Femur (tissue), 1 donor: ENCODE measurements at places on chromosomes 11 and 22.

GRCh38 chr22:46673662-46674236 is 53.6 kb downstream of the GRAMD4 start:
- DNase-seq: no peak

DNA sequence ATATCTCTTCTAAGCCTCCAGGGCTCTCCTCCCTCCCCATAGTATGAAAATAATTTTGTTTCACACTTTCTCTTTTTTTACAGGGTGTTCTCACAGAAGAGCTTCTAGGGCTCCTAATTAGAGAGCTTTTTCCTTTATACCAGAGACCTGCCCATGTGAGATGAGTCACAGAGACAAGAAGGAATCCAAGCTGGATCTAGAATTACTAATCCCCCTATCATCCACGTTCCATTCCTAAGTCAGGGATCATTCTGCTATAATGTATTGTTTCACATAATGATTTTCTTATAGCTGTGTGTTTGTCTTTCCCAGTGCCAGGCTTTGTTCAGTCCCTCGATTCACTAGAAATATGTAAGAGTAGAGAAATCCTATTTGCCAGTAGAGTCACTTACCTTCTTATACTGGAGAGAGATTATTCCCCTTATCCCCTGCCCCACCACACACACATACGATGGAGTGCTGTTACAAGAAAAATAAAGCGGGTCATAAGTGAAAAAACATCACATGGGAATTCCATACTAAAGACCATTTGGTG is 778.3 kb upstream of the LRRC4C start:
- no peak for DNase-seq

- DNase-seq: no peak
These were observed 2.2 kb upstream of the ZFTA start for GRCh38 chr11:63770763-63771162.

GRCh38 chr22:44621401-44622146 is 80.4 kb upstream of the PRR5 start:
- no peak for DNase-seq

GRCh38 chr22:26972286-26972685 is 314.9 kb downstream of the MIAT start:
- no peak for DNase-seq

DNA sequence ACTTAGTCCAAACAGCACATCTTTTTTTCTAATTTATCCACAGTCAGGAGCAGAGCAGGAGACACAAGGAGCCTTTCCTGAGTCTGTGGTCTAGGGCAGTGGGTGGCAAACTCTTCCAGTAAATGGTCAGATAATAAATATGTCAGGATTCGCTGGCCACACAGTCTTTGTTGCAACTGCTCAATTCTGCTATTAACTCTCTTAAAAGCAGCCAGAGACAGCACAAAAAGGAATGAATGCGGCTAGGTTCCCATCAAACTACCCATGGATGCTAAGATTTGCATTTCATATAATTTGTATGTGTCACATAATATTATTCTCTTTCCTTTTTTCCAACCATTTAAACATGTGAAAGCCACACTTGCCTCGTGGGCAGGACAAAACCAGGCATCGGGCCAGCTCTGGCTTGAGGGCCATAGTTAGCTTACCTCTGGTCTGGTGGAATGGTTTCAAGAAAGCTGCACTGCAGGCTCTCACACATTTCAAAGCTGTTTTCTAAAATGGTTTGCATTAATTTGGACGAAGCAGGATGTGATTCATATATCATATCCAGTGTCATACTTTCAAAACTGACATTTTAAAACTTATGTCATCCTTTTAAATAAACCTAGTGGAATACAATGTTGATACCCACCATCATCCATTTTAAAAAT is 64.7 kb upstream of the CD5 start:
- DNase-seq: peak; percentile 82

- DNase-seq: no peak
These were observed 11.5 kb downstream of the BMAL1 start for GRCh38 chr11:13289081-13289480.

- DNase-seq: peak; percentile 20
These were observed 225.0 kb downstream of the JRKL start for GRCh38 chr11:96614846-96615245.

- no peak for DNase-seq
These were observed 85.4 kb upstream of the TOP3B start for GRCh38 chr22:22068025-22068424.

GRCh38 chr11:90756617-90757016 is 533.8 kb upstream of the CHORDC1 start:
- no peak for DNase-seq

- DNase-seq: peak; percentile 61
These were observed 5.5 kb downstream of the PKNOX2 start for GRCh38 chr11:125170001-125170509.

DNA sequence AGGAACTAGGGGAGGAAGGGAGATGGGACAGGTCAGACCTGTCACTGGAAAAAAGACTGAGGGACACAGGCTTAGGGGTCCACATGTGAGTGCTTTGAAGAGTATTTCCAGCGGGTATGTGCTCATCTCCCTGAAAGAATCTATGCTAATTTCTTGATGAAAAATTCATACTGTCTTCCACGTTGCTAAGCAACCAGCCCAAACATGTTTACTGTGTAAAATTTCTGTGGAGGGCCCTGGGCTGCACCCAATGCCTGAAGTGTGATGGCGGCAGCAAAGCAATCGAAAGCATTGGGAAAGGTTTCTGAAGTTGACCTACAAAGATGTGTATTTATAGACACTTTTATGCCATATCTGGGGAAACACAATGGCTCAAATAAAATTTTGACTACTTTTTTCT is 7.4 kb downstream of the SYT13 start:
- no peak for DNase-seq

- no peak for DNase-seq
These were observed 34.0 kb downstream of the WEE1 start for GRCh38 chr11:9607511-9607899.

DNA sequence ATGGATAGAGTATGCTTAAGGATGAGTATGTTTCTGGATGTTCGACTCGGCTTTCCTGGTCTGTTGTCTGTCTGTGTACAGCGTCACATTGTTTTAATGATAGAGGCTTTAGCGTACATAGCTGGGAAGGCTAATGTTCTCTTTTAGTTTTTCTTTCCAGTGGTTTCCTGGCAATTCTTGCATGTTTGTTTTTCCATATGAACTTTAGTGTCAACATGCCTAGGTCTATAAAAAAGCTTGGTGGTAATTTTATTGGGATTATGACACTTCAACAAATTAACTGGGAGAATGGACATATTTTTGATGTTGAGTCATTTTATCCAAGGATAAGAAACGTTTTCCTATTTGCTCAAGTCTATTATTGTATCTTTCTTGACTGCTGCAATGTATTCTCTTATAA is 17.6 kb downstream of the F2 start:
- DNase-seq: no peak

DNA sequence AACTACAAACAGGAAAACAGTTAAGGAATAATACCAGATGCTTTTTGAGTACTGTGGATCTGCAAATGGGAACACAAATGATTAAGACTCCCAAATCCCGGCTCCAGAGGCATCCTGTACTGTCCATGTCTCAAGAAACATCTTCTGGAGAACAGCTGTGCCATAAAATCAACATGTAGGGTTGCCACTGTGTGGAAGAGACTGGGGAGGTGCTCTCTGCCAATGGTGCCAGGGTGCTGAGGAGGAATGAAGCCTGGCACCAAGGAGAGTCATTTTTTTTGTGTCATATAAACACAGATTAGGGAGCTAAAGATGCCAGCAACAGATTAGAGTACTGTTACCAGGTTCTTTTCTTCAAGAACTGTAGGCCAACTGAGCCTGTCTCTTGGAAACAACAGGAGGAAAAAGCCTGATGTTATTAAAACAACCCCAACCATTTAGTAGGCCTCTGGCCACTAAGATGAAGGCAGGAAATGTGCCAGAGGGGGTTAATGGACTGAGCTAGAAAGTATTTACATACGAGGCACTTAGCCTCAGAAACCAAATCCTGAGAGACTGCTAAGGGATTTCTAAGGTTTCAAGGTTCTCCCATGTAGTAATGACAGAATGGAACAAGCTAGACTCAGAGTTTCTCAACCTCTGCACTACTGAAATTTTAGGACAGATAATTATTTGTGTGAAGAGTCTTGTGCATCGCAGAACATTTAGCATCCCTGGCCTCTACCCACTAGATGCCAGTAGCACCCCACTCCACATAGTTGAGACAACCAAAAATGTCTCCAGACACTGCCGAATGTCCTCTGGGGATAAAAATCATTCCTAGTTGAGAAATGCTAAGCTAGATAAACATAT is 54.6 kb upstream of the CHRM4 start:
- DNase-seq: peak; percentile 35

DNA sequence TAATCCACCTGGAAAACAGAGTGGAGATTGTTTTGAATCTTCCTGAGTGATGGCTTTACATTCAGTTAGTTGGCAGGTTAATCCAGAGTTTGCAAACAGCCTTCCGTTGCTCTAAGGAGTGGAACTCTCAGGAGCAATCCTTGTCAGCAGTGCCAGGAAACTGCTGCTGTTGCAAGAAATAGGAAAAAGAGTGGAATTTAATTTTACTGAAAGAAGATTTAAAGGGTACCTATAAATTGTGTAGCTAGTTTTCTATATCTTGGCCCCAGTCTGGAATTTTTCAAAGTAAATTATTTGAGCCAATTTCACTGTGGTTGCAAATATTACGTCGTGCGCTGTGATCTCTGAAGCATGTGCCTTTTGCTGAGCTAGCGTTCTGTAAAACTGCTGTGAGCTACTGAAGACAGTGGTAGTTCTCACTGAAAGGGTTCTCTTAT is 55.5 kb upstream of the SLC5A12 start:
- peak; percentile 82 for DNase-seq

- DNase-seq: no peak
These were observed 75.3 kb downstream of the ARFGAP2 start for GRCh38 chr11:47101406-47101805.

GRCh38 chr11:117824571-117825537 is at the start of gene FXYD2:
FXYD2 (minus strand) TSS chr11:117824744; CDS start chr11:117824678, 66 bp downstream.
- DNase-seq: no peak

DNA sequence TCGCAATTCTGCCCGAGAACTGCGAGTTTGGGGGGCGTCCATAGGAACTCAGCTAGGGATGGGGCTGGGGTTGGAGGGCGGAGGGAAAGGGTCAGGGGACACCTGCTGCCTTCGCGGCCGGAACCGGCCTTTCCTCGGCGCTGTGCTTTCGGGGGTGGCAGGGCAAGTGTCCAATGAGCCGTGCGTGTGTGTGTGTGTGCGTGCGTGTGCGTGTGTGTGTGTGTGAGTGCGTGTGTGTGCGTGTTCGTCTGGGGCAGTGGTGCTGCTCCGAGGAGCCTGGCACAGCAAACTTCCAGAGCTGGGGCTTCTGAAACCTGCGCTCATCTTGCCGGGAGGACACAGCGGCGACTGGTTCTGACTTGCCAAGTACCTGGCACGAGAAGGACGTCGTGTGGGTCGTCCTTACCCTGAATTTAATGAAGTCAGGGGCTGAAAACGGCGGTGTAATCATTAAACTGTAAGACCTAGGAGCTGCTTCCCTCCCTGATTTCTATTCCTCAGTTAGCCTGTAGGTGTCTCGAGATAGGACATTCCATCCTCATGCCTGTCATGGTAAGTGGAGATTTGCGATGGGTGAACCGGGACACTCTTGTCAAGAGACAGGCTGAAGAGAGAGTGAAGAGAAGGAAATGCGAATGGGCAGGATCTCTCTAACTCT is 27.0 kb upstream of the AMOTL1 start:
- DNase-seq: peak; percentile 47

GRCh38 chr11:119706887-119707286 is 22.1 kb downstream of the NECTIN1 start:
- no peak for DNase-seq

GRCh38 chr11:66014804-66015453 is 3.1 kb downstream of the CST6 start:
- no peak for DNase-seq

DNA sequence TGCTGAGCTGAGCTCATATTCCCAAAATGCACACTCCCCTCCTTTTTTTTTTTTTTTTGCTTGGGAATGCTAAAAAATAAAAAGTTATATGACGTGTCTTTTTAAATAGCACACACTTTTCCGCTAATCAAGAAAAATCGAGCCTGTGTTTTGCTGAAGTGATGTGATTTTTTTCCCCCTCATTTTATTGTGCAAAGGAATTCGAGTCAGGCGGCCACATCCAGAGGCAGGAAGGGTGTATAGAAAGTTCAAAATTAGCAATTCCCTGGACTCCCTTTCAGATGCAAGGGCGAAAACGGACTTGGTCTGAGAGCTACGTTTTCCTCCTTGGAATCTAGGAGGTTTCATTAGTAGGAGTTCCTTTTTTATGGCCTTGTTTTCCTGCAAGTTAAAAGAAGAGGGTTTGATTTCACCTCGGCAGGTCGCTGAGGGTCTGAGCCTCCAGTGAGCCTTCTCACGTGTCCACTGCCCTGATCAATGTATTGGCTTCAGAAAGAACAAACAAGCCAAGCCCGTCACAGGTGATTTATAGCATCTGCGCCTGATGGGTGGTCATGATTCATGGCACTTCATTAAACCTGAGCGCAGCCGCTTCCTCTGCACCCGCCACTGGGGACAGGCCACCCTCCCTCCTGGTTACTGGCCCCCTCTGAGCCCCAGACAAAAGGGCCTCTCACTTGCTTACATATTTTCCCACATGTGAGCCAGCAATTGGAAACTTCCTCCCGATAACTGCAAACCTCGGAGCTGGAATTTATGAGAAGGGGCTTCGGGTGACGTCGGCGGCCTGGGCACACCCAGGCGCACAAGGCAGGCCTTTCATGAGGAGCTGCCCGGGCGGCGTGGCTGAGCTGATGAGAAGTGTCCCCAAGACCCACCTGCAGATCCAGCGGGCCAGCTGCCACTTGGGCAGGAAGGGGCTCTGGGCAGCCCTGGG is 64.4 kb upstream of the LINC01488 start:
- DNase-seq: peak; percentile 59

GRCh38 chr11:34564807-34565241 is 51.2 kb upstream of the ELF5 start:
- no peak for DNase-seq

- no peak for DNase-seq
These were observed 6.1 kb downstream of the NUP50 start for GRCh38 chr22:45169591-45170466.

DNA sequence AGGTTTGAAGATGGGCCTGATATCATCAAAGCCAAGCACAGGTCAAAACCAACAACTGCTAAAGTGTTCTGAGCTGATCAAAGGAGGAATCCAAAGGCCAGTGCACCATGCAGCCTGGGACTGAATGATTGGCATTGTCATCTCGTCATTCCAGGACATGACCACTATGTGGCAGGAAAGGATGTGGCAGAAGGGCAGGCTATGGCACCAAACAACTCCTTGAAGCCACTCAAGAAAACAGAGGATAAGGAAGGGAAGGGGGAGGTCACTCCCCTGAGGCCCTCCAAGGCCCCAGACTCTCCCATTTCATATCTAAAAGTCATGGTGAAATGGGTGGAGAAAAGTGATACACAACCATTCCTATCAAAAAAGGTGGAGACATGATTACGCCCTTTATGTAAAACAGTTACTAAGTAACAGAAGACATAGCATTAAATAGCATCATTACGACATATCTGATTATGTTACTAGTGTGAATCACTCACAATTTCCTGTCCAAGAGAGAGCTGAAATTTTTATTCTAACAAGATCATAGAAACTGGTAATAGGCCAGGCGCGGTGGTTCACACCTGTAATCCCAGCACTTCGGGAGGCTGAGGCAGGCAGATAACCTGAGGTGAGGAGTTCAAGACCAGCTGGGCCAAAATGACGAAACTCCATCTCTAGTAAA is 49.3 kb downstream of the AHNAK start:
- DNase-seq: no peak

GRCh38 chr11:45022294-45023064 is 71.8 kb upstream of the TP53I11 start:
- no peak for DNase-seq

GRCh38 chr11:22577854-22578253 is 47.8 kb downstream of the FANCF start:
- no peak for DNase-seq

GRCh38 chr11:42571878-42572610 is 739.8 kb upstream of the API5 start:
- no peak for DNase-seq
